NCI-H69 (cell line): ENCODE measurements at places on chromosomes 13 and 19.

GRCh38 chr13:110560601-110561343 is 750 bp downstream of the RAB20 start:
- DNase-seq = peak; percentile 27

GRCh38 chr19:45653634-45654033 is 14.4 kb upstream of the GIPR start:
- peak; percentile 68 for DNase-seq

DNA sequence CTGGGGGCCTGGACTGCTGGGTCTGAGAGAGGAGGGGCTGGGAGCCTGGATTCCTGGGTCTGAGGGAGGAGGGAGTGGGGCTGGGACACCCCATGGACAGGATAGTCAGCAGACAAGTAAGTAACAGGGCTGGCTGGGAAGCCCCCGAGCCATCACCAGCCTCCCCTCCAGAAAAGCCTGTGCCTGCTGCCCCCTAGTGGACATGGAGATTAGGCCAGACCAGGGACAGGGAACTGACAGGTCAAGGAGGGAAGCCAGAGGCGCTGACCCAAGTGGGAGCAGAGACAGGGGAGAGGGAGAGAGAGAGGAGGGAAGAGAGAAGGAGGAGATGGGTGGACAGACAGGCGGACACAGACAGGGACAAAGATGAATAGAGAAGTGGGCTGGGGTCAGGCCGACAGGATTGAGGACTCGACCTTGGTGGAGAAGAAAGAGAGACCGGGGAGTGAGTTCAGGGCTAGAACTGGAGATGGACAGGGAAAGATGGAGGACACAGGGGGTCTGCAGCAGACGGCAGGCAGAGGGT is 6.7 kb upstream of the ERFL start:
- DNase-seq = peak; percentile 80

DNA sequence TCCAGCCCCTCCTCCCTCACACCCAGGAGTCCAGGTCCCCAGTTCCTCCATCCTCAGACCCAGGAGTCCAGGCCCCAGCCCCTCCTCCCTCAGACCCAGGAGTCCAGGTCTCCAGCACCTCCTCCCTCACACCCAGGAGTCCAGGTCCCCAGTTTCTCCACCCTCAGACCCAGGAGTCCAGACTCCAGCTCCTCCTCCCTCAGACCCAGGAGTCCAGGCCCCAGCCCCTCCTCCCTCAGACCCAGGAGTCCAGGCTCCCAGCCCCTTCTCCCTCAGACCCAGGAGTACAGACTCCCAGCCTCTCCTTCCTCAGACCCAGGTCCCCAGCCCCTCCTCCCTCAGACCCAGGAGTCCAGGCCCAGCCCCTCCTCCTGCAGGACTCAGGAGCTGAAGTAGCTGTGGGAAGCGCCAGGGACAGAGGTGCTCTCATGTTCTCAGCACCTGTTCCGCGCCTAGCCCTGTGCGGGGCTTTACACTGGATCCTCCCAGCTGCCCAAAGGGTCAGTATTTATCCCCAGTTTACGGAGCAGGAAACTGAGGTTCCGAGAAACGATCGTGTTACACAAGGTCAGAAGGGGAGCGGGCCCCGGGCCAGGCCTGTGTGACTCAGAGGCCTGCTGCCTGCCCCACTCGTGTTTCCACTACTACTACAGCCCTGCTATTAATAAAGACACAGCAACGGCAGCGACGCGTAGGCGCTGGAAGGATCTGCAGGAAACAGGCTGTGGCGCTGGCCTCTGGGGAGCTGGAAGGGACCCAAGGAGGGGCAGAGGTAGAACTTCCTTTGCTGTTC is 1.7 kb upstream of the SBK3 start:
- peak; percentile 43 for DNase-seq

DNA sequence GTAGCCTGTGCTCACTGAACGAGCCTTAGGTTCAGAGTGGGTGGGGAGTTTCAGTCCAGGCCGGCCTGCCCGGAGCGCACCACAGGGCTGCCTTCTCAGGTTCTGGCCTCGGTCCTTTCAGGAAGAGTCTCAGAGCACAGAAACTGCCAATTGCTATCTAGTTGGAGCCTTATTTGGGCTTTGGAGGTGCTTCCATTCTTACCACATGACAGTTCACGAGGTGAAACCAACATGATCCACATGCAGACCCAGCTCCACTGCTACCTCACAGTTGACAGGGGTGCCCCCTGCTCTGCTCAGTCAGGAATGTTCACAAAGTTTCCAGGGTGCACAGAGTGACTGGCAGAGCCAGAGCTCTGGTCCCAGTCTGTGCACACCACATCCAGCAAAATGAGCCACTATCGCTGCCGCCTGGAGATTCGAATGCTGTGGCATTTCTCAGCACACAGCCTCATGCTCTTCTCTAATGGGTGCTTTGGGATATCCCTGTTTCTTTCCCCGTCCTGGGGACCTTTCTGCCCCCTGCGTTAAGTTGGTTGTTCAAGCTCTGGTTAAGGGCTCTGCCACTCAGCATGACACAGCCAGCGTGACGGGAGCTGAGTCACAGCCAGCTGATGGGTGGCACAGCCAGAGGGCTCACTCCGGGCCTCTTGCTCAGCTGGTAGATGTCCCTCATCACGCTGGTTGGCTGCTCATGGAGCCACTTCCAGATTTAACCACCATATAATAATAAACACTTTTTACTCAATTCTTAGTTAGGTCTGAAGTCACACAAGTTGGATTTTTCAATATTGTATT is 7.5 kb upstream of the SACS start:
- DNase-seq = no peak

- peak; percentile 11 for DNase-seq
Observed at GRCh38 chr13:75566658-75567057, 17.1 kb downstream of the UCHL3 start.

GRCh38 chr13:78060966-78061365 is 142.3 kb upstream of the EDNRB start:
- DNase-seq = no peak

DNA sequence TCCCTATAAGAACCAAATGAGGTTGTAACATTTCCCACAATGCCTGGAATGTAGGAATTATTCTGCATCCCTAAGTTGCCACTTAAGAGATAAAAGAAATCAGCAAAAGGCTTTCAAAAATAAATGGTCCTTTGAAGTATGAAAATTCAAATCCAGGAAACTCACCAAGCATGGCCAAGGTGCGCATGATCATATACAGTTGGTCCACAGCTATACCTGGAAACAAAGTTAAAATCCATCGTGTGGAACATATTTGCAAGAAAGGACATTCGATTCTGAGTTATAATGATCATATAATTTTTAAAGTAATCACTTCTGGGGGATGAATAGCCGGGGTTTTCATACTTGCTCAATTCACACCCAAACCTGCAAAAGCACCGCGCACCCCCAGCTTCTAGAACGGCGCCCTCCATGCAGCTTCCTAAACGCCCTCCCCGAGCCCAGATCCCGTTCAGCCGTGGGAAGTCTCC is 525 bp downstream of the CARS2 start:
- peak; percentile 53 for DNase-seq

GRCh38 chr19:40596608-40597328 is 4.4 kb upstream of the LTBP4 start:
- peak; percentile 53 for DNase-seq

DNA sequence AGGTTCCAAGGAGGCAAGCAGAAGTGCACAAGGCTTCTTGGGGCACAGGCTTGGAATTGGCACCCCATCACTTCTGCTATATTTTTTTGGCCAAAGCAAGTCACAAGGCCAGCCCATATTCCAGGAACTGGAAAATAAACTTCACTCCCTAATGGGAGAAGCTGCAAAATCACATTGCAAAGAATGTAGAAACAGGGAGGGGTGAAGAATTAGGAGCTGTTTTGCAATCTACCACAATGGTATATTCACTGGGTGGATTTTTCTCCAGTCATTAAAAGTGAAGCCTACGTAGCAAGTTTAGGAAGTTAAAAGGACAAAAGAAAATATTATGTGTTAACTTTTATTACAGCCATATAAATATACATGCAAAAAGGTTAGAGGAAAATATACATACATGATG is 464.8 kb downstream of the COG6 start:
- DNase-seq = no peak

- no peak for DNase-seq
Observed at GRCh38 chr13:99228737-99229691, 28.4 kb downstream of the UBAC2 start.

DNA sequence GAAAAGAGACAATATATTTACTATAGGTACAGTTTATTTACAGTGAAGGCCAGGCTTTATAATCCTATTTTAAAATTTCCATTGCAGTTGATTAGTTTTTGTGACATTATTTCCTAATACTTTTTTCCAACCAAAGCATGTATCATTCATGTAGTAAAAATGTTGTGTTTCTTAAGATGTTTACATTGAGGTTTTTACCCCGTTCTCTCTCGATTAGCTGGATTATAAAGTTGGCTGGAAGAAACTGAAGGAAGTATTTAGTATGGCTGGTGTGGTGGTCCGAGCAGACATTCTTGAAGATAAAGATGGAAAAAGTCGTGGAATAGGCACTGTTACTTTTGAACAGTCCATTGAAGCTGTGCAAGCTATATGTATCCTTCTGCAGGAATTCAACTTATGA is 21.2 kb downstream of the HNRNPM start:
- no peak for DNase-seq

- no peak for DNase-seq
Observed at GRCh38 chr19:1756705-1757465, 3.6 kb downstream of the ONECUT3 start.

GRCh38 chr13:36903925-36904595 is 16.0 kb downstream of the SMAD9 start:
- DNase-seq = peak; percentile 98

GRCh38 chr13:95494082-95494681 is 58.3 kb upstream of the CLDN10 start:
- peak; percentile 62 for DNase-seq

GRCh38 chr13:46861959-46862358 is 34.9 kb downstream of the HTR2A start:
- no peak for DNase-seq

GRCh38 chr19:8673276-8673891 is 25.2 kb downstream of the ACTL9 start:
- no peak for DNase-seq

DNA sequence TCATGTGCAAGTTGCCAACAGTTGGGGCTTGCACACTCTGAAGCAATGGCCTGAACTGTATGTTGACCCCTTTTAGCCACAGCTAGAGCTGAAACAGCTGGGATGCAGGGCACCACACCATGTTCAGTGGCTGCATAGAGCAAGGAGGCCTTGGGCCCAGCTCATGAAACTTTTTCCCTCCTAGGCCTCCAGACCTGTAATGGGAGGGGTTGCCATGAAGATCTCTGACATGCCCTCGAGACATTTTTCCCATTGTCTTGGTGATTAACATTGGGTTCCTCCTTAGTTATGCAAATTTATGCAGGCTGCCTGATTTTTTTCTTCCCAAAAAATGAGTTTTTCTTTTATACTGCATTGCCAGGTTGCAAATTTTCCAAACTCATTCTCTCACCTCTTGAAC is 165.1 kb upstream of the PRR20A start:
- no peak for DNase-seq

GRCh38 chr13:25679936-25680335 is 308.2 kb downstream of the ATP8A2 start:
- no peak for DNase-seq

- DNase-seq = no peak
Observed at GRCh38 chr19:9043524-9043923, 33.3 kb upstream of the MUC16 start.

DNA sequence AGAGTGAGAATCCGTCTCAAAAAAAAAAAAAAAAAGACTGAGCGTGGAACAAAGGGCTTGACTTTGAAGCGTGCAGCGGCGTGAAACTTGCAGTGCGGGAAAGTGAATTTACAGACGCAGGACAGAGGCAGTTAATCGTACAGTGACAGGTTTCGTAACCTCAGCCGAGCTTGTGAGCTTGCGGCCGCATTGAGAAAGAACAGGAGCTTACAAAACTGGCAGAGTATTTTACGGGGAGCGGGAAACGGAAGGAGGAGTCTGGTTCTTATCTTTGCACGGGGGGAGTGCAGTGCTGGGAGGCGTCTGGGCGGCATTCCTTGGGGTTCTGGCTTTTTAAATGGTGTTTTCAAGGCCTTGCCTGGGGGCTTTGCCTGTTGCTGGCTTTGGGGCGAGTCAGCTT is 6.0 kb upstream of the BSG start:
- DNase-seq = no peak

GRCh38 chr13:61712621-61713020 is 297.0 kb upstream of the PCDH20 start:
- no peak for DNase-seq

GRCh38 chr13:28533441-28534166 is 38.7 kb upstream of the FLT1 start:
- no peak for DNase-seq

DNA sequence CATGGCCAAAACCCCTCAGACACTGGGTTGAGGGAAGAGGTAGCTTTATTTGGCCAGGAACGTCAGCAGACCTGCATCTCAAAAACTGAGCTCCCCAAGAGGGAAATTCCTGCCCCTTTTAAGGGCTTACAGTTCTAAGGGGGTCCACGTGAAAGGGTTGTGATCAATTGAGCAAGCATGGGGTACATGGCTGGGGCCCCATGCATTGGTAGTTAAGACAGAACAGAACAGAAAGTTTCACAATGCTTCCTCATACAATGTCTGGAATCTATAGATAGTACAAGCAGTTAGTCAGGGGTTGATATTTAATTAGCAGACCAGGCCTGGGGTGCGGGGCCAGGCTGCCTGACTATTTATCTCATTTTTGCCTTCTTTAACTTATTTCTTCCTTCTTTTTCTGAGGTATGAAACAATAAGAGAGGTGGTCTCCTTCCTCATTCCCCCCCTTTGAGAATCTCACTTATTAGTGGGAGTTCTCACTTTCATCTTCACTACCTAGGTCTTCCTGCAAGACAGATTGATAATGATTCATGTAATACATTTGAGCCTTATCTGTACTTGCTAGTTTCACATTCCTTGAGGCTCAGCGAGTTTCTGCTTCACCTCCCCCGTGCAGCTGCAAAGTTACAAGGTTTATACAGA is 84.8 kb downstream of the SLC25A15 start:
- DNase-seq = no peak

GRCh38 chr13:104920091-104920490 is 1615.4 kb downstream of the EFNB2 start:
- DNase-seq = no peak

DNA sequence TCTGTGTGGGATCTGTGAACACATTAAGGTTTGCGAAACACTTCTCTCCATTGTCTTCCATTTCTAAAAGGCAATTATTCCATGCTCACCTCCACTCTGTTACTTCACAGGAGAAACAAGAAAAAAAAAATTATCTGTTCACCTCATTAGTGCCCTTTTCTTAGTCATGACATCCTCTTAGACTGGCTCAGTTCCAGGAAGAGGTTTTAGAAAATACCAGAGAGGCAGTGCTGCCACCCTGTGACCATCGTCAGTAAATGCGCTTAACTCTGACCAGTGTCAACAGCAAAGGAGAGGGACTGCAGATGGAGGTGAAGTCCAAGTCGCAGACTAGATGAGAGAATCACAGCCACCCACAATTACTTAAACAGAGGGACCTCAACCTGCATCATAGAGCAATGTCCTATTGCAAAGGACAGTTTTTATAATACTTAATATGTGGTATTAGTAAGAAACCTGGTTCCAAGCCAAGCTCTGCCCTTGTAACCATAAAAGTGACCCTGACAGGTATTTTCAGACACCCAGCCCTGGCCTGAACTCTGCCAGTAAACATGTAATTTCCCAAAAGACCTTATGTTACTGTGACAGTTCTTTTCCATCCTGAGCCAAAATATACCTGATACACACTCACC is 19.4 kb downstream of the CEACAM21 start:
- peak; percentile 91 for DNase-seq

GRCh38 chr19:22831211-22831610 is 880 bp upstream of the ZNF723 start:
- no peak for DNase-seq

GRCh38 chr13:29397265-29397664 is 198.2 kb downstream of the SLC7A1 start:
- DNase-seq = no peak

- no peak for DNase-seq
Observed at GRCh38 chr13:108486096-108486495, 143.3 kb upstream of the MYO16 start.
